ENCODE measurements at places on chromosomes 11 and 22.

- no peaks in the 10 kb centered on the region for H3K4me1 ChIP-seq
- no peak for DNase-seq
- no peak overlapping the region for H3K4me3 ChIP-seq
- no peak overlapping the region for H3K27ac ChIP-seq
- H3K27me3 ChIP-seq = no peaks in the 10 kb centered on the region
These were observed 36.2 kb upstream of the TTC36 start for GRCh38 chr11:118491041-118491440.

DNA sequence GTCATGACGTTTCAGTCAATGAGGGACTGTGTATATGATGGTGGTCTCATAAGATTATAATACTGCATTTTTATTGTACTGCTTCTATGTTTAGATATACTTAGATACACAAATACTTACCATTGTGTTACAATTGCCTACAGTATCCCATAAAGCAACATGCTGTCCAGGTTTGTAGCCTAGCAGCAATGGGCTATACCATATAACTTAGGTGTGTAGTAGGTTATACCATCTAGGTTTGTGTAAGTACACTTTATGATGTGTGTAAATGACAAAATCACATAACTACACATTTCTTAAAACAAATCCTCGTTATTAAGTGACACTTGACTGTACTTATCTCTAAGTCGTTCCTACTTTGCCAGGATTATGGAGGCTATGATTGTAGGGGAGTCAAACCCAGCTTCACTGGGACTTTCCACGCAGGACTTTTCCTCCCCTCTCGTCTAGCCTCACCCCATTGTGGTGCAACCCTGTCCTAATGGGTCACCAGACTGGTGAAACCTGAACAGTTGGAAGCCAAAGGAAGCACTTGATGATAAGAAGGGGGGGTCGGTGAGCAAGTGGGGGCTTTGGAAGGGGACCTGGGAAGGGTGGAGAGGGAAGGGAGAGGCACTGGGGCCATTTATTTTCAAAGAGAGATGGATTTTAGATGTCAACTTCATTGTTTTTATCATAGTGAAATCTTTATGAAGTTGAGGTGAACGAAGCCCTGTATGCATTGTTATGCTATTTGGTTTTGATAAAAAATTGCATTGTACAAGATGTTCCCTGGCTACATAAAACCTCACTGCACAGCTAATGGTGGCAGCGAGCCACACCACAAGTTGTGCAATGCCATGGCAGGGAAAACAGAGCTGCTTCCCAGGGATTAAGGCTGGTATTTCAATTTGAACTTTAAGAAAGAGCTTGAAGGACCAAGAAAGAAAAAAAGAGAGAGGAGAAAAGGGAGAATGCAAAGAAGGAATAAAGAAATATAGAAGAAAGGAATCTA, 129.1 kb downstream of the EHF start:
- no peak overlapping the region for H3K27ac ChIP-seq
- H3K4me3 ChIP-seq = no peak overlapping the region
- no peaks in the 10 kb centered on the region for H3K27me3 ChIP-seq
- H3K36me3 ChIP-seq = peaks cover 2% of the 10 kb centered on the region
- H3K4me1 ChIP-seq = no peaks in the 10 kb centered on the region

GRCh38 chr22:21043860-21044535, 1.7 kb upstream of the LRRC74B start:
- no peak overlapping the region for H3K27ac ChIP-seq
- H3K27me3 ChIP-seq = no peaks in the 10 kb centered on the region
- DNase-seq = no peak
- H3K36me3 ChIP-seq = no peaks in the 10 kb centered on the region
- H3K4me1 ChIP-seq = no peaks in the 10 kb centered on the region

GRCh38 chr11:78350646-78351165, 66.9 kb downstream of the GAB2 start:
- no peak overlapping the region for H3K27ac ChIP-seq
- H3K4me3 ChIP-seq = no peak overlapping the region
- peaks cover 5% of the 10 kb centered on the region for H3K4me1 ChIP-seq
- no peaks in the 10 kb centered on the region for H3K27me3 ChIP-seq

DNA sequence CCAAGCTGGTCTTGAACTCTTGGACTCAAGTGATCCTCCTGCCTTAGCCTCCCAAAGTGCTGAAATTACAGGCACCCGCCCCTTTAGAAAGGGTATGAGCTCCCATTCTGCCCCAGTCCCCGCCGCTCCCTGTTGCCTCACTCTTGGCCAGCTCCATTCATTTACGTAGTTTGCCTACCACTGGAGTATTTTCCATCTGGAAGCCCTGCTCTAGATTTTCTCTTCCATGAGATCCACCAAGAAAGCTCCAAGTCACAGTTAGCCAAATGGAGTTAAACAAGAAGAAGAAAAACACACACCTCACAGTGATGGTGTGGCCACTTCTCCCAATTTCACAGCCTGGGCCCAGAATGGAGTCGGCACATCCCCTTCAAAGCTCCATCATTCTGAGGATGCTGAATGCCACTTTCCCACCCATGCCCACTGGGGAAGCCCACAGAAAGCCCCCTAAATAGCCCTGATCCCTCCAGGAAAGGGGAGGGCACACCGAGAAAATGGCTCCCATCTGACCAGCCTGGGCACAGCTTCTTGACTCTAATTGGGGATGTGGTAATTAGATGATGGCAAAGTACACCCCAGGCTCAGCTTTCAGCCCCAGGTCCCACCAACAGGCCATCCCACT, 381.2 kb downstream of the MN1 start:
- no peak overlapping the region for H3K27ac ChIP-seq
- H3K36me3 ChIP-seq = no peaks in the 10 kb centered on the region
- H3K4me1 ChIP-seq = peaks cover 9% of the 10 kb centered on the region
- DNase-seq = no peak
- H3K27me3 ChIP-seq = no peaks in the 10 kb centered on the region

DNA sequence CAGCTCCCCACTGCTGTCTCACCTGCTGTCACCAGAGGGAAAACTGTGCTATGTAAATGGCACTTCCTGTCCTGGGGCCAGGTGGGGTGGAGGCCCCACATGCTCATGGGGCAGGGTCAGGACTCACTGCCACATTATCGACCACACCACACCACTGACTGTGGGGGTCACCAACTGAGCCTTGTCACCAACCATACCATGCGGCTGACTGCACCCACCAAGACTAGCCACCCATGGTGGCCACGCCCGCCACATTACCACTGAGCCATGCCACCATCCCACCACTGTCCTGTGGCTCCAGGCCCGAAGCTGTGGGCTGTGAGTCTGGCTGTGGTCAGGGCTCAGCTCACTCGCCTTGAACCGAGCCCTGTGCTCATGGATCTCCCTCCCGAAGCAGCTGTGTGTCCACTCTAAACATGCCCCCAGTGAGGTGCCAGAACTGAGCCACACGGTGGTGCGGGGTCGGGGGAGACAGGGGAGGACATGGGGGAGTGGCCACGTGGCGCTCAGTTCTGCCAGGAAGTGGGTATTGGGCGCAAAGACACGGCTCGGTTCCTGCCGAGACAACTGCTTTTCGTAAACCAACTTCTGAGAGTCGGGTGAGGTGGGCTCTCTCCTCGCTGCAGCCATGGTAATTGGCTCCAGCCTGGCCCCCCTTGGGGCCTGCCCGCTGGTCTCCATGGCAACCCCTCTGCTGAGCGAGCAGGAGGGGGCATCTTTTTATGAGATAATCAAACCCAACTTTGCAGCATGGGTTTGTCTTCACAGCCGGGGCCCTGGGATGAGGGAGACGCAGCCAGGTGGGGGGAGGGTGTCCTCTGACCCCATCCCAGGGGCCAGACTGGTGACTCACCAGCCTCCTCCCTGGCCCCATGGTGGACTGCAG, 23.2 kb downstream of the RTN4R start:
- no peaks in the 10 kb centered on the region for H3K27me3 ChIP-seq
- H3K4me3 ChIP-seq = no peak overlapping the region
- DNase-seq = no peak
- no peak overlapping the region for H3K27ac ChIP-seq
- peaks cover 3% of the 10 kb centered on the region for H3K36me3 ChIP-seq

DNA sequence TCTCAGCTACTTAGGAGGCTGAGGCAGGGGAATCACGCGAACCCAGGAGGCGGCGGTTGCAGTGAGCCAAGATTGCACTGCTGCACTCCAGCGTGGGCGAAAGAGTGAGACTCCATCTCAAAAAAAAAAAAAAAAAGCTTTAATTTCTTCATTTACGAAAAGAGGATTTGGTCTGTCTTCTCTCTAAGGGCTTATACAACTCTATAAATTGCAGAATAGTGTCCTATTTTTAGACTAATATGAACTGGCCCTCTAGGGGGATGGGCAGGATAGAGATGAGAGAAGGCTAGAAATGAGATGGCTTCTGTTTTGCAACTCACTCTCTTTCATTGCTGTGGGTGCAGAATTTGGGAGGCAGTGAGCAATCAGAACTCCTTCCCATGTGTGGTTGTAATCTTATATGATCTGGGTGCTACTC, 11.3 kb downstream of the MAML2 start:
- H3K4me1 ChIP-seq = peaks cover 15% of the 10 kb centered on the region
- no peaks in the 10 kb centered on the region for H3K27me3 ChIP-seq
- DNase-seq = no peak
- H3K36me3 ChIP-seq = no peaks in the 10 kb centered on the region
- no peak overlapping the region for H3K27ac ChIP-seq

DNA sequence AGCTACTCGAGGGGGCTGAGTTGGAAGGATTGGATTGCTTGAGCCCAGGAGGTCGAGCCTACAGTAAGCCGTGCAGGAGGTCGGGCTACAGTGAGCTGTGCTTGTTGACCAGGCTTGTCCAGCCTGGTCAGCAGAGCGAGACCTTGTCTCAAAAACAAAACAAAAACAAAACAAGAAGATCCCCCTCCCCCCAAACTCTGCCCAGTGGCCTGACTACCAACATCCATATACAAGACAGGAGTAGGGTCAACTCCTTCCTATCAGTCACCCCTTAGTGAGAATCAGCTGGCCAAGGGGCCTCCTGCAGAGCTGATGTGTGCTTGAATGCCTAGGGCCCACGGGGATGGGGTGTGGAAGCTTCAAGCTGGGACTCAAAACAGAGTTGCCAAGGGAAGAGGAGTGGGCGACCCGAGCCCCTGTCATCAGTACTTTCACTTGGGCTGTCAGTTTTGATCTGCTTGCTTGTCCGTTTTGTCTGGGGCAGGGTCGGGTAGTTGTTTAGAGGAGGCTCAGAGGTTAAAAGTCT, 942 bp upstream of the TSPAN18 start:
- H3K36me3 ChIP-seq = no peaks in the 10 kb centered on the region
- peaks cover 25% of the 10 kb centered on the region for H3K27me3 ChIP-seq
- H3K27ac ChIP-seq = no peak overlapping the region
- H3K4me3 ChIP-seq = peak overlapping the region; percentile 76
- H3K4me1 ChIP-seq = peaks cover 12% of the 10 kb centered on the region

DNA sequence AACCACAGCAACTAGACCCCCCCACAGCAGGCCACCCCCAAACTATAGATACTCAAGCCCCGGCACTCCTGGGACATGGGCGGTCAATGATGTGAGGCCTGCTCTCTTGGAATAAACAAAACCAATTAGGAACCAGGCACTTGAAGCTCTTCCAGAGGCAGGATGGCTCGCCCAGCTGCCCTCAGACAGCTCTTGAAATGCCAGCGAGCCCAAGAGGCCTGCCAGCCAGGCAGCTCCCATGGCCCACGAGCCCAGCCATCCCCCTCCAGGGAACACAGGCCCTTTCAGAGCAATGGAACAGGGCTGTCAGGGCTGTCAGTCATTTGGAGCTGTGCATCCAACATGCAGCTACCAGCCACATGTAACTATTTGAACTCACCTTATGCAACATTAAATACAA, 34.0 kb upstream of the TFIP11 start:
- peaks cover 13% of the 10 kb centered on the region for H3K36me3 ChIP-seq
- no peak overlapping the region for H3K27ac ChIP-seq
- H3K27me3 ChIP-seq = no peaks in the 10 kb centered on the region
- H3K4me3 ChIP-seq = no peak overlapping the region
- no peak for DNase-seq

DNA sequence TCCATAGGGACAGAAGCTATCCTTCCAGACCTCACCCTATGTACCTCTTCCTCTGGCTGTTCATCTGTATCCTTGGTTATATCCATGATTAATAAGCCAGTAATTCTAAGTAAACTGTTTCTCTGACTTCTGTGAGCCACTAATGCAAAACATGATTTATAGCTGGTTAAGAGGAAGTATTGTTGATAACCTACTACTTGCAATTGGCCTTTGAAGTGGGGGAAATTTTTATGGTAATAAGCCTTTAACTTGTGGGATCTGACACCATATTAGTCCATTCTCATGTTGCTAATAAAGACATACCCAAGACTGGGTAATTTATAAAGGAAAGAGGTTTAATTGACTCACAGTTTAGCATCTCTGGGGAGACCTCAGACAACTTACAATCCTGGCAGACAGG, 21.9 kb downstream of the CASP12 start:
- no peaks in the 10 kb centered on the region for H3K4me1 ChIP-seq
- no peak overlapping the region for H3K27ac ChIP-seq
- DNase-seq = no peak
- no peak overlapping the region for H3K4me3 ChIP-seq
- no peaks in the 10 kb centered on the region for H3K27me3 ChIP-seq
- H3K36me3 ChIP-seq = no peaks in the 10 kb centered on the region

DNA sequence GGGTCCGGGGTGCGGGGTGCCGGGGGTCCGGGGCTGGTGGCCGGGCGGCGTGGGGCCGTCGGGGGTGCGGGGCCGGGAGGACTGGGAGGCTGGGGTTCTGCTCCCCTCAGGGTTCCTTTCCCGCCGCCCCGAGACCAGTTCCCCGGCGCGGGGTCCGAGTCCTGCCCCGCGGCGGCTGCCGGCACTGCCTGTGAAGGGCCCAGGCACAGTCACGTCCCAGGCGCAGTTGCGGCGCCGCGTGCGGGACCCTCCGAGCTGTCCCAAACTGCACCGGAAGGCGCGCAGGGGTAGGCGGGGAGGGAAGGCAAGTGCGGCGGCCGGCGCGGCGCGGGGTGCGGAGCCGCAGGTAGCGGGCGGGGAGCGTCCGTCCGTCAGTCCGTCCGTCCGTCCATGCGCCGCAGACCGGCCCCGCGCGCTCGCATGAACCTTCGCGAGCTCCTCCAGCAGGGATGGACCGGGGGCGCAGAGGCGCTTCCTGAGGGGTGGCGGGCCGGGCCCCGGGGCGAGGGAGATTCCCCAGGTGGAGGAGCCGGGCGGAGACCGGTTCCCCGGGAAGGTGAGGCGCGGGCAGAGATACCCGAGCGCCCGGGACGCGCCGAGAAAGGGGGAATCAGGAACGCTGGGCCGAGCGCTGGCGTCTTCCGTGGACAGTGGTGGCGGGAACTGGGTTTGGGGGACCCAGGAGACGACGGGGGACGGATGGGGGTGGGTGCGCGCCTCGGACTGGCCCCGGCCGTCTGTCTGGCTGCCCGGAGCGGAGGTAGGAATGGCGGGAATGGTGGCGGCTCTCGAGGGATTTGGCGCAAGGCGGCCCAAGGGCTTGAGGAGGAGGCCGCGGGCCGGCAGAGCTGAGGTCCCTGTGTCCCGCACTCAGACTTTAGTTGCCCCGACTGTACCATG, 3.1 kb upstream of the ADORA2A start:
- peaks cover 4% of the 10 kb centered on the region for H3K4me1 ChIP-seq
- peak overlapping the region; percentile 85 for H3K4me3 ChIP-seq
- no peaks in the 10 kb centered on the region for H3K36me3 ChIP-seq
- no peaks in the 10 kb centered on the region for H3K27me3 ChIP-seq
- no peak for DNase-seq
- no peak overlapping the region for H3K27ac ChIP-seq

GRCh38 chr11:14783788-14784187, 108.2 kb downstream of the CYP2R1 start:
- H3K4me3 ChIP-seq = no peak overlapping the region
- H3K27me3 ChIP-seq = no peaks in the 10 kb centered on the region
- H3K27ac ChIP-seq = no peak overlapping the region
- H3K36me3 ChIP-seq = peaks cover 3% of the 10 kb centered on the region
- H3K4me1 ChIP-seq = no peaks in the 10 kb centered on the region
